HuH-7 (cell line): ENCODE measurements at places on chromosomes 12 and 14.

DNA sequence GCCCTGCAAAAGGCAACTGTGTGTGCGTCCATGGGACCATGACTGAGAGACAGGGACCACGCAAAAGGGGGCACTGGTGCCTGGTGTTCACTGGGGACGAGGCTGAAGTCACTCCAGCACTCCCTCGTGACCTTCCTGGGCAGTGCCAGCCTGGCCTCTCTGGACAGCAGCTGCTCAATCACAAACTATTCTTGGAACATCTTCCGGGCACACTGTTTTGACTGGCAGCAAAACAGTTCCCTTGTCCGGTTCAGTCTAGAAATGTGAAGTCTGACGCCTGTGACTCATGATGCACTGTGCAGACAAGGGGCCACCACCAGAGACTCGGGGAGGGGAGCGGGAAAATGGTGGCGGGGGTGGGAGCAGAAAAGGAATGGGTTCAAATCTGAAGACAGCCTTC is 20.8 kb downstream of the SNRNP35 start:
- DNase-seq: no peak

- no peak for DNase-seq
These were observed 45.9 kb downstream of the CDK17 start for GRCh38 chr12:96354326-96354725.

DNA sequence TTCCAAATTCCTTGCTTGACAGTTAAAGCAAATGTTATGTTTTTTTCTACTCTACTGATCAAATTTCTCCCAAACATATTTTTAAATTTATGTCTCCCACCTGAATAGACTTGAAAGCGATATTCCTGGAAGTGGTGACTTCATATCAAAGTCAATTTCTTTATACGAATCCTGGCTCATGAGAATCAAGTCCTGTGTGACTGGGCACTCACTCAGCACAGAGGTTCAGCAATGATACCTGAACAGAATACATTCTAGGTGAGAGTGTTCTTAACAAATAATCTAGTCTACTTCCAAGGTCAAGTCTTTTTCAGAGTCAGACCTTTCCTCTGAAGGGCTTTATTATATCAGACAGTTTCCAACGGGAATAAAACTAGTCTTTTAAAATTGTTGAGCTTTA is 1070.6 kb downstream of the TRHDE start:
- no peak for DNase-seq

DNA sequence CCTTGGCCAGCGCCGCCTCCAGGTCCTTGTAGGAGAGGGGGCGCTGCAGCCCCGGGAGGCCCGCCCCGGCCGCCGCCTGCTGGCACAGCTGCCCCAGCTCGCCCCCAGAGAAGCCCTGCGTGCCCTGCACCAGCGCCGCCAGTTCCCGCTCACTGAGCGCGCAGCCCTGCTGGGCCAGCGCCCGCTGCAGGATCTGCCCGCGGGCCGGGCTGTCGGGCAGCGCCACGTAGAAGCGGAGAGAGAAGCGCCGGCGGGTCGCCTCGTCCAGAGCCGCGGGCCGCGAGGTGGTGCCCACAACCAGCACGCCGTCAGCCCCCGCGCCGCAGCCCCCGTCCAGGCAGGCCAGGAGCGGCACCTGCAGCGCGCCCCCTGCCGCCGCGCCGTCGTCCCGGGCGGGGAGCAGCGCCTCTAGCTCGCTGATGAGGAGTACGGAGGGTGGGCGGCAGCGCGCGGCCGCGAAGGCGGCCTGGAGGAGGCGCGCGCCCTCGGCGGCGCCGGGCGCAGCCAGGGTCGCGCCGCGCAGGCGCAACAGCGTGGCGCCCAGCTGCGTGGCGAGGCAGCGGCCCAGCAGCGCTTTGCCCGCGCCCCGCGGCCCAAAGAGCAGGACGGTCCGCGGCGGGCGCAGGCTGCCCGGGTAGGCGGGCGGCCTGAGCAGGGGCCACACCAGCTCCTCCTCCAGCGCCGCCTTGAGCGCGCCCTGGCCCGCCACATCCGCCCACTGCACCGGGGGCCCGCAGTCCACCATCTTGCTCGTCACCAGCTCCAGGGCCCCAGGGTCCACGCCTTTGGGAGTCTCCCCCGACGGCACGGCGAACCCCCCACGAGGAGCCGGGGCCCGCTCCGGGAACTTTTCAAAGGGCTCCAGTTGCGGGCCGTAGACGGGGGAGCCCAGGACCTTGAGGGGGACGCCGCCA is 27.7 kb downstream of the FIGNL2 start:
- no peak for DNase-seq

DNA sequence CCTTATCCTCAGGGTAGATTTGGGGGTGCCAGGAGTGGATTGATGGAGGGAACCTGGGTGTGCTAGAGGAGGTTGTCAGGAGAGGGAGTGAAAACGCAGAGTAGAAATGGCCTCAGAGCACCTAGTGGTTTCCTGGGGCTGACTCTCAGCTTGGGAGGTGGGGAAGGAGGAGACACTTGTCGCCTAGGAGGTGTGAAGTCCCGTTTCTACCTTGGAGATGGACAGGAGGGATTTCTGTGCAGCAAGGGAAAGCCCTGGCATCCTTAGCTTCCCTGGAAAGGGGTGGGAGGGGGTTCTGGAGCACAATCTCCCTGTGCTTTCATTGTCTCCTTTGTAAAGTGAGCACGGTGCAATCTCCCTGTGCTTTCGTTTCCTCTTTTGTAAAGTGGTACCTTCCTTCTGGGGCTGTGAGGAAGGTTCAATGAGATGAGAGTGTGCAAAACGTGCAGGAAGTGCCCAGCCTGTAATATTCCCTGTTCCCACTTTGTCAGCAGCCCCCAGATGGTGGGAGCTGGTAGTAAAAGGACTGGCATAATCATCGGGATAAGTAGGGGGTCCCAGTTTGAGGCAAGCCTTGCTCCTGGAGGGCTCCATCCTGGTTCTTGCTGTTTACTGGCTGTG is 1.6 kb downstream of the OAS3 start:
- DNase-seq: no peak

DNA sequence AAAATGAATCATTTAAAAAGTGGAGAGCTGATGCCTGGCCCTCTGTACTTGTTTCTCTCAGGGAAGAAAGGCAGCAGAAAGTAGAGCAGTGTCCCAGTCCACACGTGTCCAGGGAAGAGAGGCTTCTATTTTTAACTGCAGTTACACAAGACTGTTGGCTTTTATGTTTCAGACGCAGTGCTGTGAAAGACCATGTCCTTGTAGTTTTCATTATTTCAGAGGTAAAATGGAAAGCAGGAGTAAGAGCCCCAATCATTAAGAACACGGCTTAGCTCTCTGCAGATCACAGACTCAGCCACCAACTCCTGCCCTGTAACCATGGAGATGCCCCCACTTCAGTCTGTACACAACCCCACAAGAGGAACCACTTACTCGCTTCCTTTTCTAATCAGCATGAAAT is 336.3 kb downstream of the DAD1 start:
- no peak for DNase-seq

DNA sequence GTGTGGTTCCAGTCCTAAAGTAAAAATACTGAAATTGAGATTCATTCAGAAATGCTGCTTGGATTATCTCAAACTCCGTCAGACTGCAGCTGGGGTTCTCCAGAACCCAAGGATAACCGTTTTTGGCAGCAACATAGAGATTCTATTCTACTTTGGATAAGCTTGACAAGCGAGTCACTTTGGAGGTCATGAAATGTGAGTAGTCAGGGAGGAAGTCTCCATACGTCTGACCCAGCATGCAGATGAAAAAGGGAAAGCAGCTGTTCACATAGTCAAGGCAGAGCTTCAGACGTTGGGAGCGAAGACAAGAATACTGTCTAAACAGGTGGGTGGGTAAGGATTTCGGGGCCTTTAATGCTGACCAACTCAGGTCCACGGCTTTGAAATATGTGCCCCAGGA is 14.9 kb upstream of the HSP90B1 start:
- no peak for DNase-seq

DNA sequence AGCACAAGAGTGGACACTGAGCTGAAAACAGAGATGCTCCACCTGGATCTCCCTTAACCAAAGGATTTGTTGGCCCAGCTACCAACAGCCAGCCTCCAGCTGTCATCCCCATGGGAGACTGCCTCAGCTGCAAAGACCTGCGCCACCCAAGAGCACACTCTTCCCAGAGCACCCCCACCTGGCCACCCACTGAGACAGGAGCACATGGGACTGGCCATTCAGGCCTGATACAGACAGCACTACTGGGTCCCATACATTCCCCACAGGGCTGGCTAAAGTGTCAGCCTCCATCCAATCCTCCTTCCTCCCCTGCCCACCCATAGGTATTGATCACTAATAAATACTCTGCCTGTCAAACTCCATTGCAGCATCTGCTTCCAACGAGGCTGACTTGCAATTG is 241.5 kb downstream of the BCL11B start:
- no peak for DNase-seq
